ENCODE measurements at places on chromosomes 3 and 15.

DNA sequence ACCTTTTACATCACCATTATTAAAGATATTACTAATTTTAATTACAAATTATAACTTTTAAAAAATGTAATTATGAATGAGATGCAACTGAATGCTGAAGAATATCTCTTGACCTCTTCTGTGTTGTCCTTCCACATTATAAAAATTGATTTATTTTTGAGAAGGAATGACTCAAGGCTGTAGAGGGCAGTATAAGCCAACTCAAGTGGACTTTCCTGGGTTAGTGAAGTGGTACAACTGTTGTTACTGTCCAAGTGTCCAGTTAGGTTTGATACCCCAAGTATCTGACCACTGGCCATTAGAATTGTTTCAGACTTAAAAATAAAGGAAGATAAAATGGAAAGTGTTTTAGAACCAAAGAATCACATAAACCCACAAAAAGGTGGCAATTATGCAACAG lies 51.9 kb downstream of the BBX start:
- DNase-seq = no peak

- DNase-seq = no peak
These were observed 42.5 kb downstream of the CHCHD6 start for GRCh38 chr3:126746395-126747177.

- no peak for DNase-seq
These were observed 482.5 kb downstream of the FOXP1 start for GRCh38 chr3:71101014-71101413.

DNA sequence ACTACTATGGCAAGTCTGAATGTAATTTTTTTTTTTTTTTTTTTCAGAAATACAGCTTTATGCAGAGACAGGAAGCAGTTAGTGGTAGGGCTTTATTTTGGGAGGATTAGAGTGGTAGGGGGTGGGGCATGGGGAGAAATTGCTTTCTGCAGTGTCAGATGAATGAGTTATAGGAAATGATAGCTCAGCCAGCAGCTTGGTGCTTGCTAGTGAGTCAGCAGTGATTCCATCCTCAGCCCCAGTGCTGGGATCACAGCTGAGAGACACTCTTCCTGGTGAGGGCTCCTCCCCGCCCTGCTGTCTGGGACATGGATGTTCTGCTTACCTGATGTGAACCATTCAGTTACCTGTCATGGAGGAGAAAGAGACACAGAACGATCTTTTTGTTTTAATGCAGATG lies 39.6 kb downstream of the SEMA6D start:
- DNase-seq = no peak

DNA sequence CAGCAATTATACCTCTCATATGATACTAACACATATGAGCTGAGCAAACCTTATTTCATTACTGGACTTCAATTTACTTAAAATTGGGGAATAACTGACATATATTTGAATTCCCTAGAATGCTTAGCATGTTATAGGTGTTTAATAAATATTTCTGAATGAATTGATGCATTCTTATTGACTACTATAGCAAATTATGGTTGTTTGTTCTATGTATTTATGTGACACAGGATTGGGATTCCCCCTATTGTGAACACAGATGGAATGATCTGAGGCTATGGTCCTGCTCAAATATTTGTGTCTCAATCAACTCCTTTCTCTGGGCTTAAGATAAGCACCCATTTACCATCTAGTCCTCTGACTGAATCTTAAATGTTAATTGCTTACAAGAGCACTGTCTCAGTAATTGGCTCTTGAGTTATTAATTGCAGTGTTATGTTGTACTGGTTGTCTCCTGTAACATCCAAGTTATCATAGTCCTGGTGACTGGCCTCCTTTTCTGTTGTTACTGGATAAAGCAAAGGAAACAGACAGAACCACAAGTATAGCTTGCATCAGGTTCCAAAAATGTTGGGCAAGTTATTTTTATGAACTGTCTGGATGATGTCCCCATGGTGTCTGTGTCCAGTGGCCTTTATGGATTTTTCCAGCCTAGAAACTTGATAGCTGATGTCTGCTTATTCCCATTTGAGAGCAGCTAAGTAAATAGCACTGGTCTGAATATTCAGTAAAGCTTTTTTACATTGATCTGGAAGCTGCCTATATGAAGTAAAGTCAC lies 2.3 kb upstream of the UACA start:
- no peak for DNase-seq

GRCh38 chr15:75834021-75834420 lies 9.2 kb upstream of the UBE2Q2 start:
- DNase-seq = no peak

GRCh38 chr3:43259626-43260025 lies 26.7 kb upstream of the SNRK start:
- no peak for DNase-seq

DNA sequence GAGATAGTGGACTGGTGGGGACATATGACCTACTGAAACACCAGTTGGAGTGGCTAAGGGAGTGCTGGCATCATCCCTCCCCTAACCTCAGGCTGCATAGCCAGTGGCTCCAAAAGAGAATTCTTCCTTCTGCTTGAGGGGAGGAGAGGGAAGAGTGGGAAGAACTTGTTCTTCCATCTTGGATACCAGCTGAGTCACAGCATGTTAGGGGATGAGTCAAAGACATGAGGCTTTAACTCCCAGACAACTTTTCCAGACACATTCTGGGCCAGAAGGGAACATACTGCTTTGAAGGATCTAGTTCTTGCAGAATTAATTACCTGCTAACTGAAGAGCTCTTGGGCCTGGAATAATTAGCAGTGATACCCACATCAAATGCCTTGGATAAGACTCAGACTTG lies 36.8 kb upstream of the PEX5L start:
- no peak for DNase-seq

GRCh38 chr3:77304700-77305021 lies 264.8 kb downstream of the ROBO2 start:
- DNase-seq = no peak

DNA sequence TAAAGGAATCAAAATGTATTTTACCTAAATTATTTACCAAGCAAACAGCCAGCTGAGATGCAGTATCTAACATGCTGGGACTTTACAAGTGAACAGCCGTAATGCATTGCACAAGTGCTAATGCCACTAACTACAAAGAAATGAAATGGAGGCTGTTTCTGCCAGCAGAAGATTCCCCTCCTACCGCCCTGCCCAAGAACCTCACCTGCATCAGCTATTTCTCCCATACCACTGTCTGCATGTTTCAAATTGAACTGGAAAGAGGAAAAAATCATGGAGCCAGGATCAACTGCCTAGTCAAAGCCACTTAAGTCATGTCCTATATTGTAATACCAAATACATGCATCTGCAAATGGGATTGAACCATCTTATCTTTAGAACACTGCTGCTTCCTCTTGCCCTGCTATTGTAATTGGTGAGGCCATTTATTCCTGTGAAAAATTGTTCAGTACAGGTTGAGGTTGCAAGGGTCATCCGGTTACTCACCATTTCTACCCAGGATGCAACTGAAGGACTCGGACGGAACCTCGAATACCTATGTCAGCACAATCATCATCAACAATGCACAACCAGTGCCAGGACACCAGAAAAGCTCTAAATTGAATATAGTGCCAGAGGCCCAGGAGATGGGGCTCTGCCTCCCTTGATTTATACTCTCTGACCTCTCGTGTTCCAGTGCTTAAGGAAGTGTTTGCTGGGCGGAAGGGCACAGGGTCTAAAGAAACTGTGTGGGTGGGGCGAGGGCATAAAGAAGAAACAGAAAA lies 27.5 kb downstream of the ANXA2 start:
- DNase-seq = no peak

DNA sequence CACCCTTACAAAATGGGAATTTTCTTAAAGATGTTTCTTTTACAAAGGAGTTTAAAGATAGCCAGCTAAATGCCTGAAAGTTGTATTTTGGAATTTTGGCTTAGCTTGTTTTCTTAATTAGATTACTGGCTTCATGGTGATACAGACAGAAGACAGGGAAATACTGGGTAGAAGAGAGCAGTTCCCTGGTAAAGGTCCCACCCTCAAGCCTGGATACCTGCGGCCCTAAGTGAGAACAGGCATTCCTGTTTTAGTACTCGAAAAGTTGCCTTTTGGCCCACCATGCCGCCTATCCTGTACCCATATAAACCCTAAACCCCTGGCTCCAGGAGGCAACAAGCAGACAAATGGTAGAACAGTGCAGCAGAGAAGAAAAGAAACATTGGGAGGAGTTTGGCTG lies 29.4 kb downstream of the SETMAR start:
- no peak for DNase-seq

DNA sequence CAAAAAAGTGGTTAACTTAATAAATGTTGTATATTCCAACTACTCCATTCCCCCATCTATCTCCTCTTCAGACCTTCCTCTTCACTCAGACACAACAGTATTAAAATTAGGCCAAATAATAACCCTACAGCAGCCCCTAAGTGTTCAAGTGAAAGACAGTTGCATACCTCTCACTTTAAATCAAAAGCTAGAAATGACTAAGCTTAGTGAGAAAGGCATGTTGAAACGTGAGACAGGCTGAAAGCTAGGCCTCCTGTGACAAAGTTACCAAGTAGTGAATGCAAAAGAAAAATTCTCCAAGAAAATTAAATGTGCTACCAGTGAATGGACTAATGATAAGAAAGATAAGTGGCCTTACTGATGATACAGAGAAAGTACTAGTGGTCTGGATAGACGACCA lies 71.7 kb downstream of the ANKRD28 start:
- DNase-seq = no peak

DNA sequence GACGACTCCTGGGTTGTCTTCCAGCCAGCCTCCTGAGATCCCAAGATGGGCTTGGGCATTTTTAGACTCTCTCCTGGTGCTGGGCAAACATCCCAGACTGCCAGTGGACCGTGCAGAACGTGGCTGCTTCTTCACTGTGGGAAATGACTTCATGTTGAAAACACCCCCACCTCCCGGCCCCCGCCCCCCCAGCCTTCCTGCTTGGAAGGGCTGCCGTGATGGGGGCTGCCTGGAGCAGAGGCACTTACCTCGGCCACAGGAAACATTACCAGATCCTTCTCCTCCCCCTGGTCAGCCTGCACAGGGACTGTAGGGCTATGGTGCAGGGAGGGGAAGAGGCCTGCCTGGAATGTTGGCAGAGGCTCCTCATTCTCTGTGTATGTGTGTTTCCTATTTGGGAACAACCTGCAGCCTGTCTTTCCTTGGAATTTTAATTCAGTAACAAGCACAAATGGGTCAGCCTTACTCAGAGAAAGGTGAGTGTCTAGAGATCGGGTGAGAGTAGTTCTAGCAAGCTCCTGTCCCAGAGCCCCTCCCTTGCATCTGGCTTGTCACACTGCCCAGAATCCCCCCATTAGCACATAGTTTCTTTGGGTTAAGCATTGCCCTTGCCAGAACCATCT lies 90.8 kb downstream of the ANP32A start:
- no peak for DNase-seq

GRCh38 chr3:128346562-128346961 lies 120.1 kb downstream of the DNAJB8 start:
- DNase-seq = no peak

GRCh38 chr3:73546961-73547360 lies 77.8 kb downstream of the PDZRN3 start:
- DNase-seq = no peak

GRCh38 chr3:127772827-127773751 lies 49.2 kb downstream of the MGLL start:
- no peak for DNase-seq

DNA sequence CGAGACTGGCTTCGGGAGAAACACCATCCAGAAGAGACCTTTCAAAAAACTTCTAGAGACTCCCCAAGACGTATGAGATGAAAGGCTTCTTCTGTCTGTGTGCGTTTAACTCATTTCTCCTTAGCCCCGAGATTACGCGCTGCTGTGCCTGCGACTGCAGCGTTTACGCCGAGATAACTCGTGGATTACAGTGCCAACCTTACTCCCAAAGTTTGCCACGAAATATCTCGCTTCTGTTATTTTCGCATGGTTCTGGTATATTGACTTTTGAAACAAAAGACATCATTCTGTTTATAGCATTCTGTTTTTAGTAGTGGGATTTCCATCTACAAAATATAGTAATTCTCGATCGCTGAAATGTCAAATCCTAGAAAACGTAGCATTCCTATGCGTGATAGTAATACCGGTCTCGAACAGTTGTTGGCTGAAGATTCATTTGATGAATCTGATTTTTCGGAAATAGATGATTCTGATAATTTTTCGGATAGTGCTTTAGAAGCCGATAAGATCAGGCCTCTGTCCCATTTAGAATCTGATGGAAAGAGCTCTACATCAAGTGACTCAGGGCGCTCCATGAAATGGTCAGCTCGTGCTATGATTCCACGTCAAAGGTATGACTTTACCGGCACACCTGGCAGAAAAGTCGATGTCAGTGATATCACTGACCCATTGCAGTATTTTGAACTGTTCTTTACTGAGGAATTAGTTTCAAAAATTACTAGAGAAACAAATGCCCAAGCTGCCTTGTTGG lies 467 bp downstream of the PGBD4 start:
- no peak for DNase-seq

DNA sequence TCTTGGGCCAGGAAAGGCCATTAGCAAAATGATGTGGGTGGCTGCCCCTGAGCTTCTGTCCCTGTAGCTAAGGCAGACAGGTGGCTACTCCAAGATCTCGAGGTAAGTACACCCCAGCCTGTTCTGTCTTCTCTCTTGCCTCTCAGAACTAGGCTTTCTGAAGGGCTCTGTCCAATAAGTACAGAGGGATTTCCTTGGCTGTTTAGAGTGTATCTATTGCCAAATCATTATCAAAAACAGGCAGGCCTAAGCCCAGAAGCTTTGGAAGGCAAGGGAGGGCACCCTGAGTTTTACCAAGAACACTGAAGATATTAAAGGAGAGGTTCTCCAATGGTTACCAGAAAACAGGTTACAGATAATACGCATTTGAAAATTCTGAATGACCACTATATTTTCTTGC lies 156.6 kb downstream of the MYRIP start:
- no peak for DNase-seq

GRCh38 chr3:13274125-13274524 lies 146.0 kb downstream of the NUP210 start:
- DNase-seq = no peak

GRCh38 chr3:133463347-133463860 lies 63.5 kb downstream of the BFSP2 start:
- DNase-seq = no peak

DNA sequence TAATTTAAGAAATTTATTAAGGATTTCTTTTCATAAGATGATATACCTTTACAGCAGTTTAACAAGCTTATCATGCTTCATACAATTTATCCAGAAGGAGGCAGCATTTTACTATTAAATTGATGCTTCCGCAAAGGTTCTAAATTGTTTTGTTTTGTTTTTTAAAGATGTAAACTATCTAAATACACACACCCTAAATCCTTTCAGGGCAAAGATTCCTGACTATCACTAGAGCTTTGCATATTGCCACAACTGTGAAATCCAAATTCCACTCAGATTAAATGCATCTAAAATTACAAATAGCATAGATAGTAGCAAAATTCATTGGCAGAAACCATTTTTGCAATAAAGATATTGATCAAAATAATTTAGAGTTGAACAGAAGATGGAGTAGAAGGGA lies 44.5 kb upstream of the CCNL1 start:
- no peak for DNase-seq

- DNase-seq = no peak
These were observed 28.7 kb downstream of the FRMD4B start for GRCh38 chr3:69357196-69357595.

- no peak for DNase-seq
These were observed 15.9 kb downstream of the BSN start for GRCh38 chr3:49570028-49570654.

- no peak for DNase-seq
These were observed 5.6 kb downstream of the VGLL3 start for GRCh38 chr3:86985181-86985826.

Data from activated T-helper 1 cell treated with anti-CD3 and anti-CD28 coated beads, Interleukin-2, amount 50 U/mL, for 16 hours (primary cell).